GM04503 (cell line): ENCODE measurements at places on chromosomes 4 and X.

GRCh38 chr4:138959097-138959815 is 56.3 kb upstream of the NOCT start:
- no peak for DNase-seq

- DNase-seq, result no peak
Measured at GRCh38 chr4:175330652-175331051, 412.5 kb downstream of the ADAM29 start.

- DNase-seq, result no peak
Measured at GRCh38 chr4:98997166-98997565, 1.6 kb downstream of the METAP1 start.

- DNase-seq, result no peak
Measured at GRCh38 chr4:4914965-4915845, 55.7 kb downstream of the MSX1 start.

DNA sequence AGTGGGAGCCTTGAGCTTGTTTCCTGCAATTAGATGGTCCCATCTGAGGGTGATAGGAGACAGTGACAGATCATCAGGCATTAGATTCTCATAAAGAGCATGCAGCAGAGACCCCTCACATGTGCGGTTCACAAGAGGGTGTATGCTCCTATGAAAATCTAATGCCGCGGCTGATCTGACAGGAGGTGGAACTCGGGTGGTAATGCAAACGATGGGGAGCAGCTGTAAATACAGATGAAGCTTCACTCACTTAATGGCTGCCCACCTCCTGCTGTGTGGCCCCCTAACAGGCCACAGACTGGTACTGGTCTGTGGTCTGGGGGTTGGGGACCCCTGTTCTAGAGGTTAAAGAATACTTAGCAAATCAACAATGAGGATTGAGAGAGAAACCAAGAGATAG is 201.5 kb upstream of the PITX2 start:
- no peak for DNase-seq

DNA sequence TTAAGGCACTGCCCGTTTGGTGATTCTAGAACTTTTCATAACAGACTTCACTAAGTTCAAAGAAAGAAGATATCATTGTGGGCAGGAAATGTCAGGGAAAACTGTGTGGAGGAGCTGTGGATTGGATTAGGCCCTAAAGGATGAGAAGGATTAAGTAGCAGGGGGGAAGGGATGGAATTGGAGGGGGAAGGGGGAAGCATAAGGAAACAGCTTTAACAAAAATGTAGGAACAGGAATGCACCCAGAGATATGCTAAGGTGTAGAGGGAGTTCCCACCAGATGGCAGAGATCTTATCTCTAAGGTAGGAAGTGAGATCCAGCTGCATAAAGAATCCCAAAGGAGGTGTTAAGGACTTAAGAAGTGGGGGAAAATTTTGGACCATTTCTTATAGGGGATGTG is 114.5 kb downstream of the LARP7 start:
- no peak for DNase-seq

DNA sequence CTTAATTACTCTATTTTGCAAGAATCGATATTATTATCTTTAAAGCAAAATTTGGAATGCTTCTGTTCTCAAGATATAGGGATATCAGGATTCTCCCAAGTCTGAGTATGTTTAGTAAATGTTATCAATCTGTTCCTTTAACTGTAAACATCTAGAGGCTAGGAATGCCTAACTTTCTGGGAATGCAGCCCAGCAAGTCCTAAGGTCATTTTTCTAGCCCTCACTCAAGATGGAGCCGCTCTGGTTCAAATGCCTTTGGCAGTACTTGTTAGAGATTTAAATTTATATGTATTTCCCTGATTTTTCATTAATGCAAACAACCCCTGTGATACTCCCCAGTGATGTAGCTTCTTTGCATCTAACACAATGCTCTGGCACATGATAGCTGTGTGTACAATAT is 623.8 kb upstream of the LCORL start:
- no peak for DNase-seq

- no peak for DNase-seq
Measured at GRCh38 chr4:123144616-123145015, 222.2 kb upstream of the NUDT6 start.

GRCh38 chrX:34884817-34885216 is 57.8 kb upstream of the FAM47B start:
- DNase-seq, result peak; percentile 67

DNA sequence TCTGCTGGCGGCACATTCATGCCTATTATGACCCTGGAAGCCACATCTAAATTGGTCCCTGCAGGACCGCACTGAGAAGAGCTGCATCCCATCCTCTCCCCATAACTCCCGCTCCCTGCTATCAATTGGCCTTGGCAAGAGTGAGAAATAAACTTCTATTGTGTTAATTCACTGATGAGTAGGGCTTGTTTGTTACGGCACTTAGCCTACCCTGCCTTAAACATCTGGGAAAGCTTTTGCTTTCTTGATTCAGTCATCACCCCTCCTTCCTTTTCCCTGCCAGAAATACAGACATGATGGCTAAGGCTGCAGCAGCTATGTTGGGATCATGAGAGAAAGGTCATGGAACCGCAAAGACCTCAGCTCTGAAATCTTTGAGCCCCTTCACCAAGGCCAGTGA is 36.5 kb downstream of the SUPT20HL2 start:
- no peak for DNase-seq

GRCh38 chr4:87188048-87188447 is 32.4 kb downstream of the KLHL8 start:
- DNase-seq, result no peak

DNA sequence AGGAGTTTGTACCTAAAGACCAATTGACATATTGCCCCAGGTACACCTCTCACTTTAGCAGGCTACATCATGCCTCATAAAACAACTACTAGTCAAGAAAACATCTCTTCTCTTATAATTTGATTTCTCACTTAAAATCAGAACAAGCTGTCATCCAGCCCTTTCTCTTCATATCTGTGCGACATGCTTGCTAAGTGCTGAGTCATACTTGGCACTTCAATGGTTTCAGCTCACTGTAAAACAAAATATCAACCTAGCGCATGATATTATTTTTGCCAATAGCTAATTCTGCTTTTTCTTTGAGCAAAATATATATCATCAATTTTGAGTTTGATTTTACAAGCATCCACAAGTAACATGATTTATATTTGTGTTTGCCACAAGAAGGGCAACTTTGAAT is 27.9 kb upstream of the FUNDC1 start:
- no peak for DNase-seq

DNA sequence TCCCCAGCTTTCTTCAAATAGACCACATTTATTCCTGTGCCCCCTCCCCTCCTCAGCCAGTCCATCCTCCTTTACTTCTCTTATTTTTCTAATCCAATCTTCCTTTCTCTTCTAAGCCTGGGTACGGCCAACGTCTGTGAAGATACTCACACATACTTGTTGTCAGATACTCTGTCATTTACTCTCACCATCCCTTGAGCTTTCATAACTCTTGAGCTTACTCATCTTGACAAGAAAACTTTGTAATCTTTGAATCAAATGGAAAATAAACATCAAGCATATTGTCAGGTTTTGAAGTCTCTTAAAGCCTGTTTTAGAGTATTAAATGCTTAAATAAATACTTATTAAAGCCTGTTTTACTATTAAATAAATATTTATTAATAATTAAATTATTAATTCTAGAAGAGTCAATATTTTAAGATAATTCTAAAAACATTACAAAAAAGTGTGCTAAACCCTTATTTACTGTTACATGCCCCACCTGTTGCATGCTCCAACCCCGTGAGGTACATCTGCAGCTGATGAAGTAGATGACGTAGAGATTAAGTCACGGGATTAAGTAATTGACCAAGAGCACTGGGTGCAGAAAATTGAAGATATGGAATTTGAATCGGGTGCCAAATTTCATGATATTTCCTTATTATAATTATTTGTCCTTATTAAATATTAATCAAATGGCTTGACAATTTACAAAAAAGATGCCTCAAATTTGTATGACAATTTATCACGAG is 1.5 kb upstream of the TRIML2 start:
- DNase-seq, result no peak

DNA sequence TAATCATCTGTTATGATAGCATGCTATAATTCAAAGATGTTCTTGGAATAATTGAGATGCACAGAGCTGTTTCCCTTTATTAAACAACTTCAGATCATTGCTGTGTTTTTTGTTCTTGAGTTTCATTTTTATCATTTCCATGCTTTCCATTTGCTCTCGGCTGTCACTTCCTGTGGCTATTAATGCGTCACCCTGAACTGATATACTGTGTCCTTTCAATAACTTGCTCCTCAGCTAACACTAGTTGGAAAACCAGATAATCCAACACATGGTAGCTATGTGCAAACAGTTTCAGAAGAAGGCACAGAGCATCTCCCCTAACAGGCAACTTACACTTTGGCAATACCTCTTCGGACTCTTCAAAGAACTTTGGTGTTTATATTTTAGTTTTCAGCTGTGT is 376.0 kb downstream of the GBA3 start:
- no peak for DNase-seq

DNA sequence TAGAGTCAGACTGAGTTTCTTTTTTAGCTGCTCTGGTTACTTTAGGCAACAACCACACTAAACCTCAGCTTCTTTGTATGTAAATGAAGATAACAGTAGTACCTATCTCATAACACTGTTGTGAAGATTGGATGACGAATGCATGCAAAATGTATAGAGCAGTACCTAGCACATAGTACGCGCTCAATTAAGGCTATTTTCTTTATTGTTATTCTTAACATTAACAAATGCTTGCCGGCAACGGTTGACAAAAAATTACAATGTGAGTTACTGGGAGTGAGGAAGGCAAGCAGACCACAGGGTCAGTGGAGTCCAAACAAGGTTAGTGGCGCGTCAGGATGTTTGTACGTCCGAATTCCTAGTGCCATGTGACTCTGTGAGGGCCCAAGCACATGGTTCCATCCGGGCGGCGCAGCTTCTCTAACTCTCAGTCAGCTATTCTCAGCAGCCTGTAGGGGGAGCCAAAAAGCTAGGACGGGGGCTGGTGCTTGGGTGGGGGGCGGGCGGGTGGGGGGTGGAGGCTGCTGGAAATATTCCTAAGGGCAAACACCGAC is 821 bp upstream of the NALF2 start:
- no peak for DNase-seq

- DNase-seq, result no peak
Measured at GRCh38 chrX:154436983-154437752, at the start of gene GDI1. GDI1 (plus strand) TSS chrX:154437154; CDS start chrX:154437255, 101 bp downstream.

GRCh38 chr4:147927377-147928137 is 195.7 kb downstream of the ARHGAP10 start:
- DNase-seq, result no peak

- no peak for DNase-seq
Measured at GRCh38 chr4:89619206-89619962, 217.6 kb downstream of the SNCA start.

DNA sequence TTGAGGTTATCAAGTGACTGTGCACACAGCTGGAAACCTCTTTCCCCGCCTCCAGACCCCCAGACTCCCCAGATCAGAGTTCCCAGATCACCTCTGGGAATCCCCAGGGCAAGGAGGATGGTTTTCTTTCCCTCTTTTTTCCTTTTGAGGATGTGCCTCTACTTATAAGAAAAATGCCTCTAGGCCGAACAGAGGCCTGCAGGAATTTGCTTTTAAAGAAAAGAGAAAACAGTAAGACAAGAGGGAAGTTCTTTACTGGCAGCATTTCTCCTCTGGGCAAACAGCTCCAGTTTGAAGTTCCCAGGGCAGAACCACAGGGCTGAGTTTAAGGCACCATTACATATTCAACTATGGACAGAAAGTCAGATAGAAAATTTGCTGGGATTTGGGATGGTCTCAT is 837.9 kb upstream of the LCORL start:
- DNase-seq, result no peak

DNA sequence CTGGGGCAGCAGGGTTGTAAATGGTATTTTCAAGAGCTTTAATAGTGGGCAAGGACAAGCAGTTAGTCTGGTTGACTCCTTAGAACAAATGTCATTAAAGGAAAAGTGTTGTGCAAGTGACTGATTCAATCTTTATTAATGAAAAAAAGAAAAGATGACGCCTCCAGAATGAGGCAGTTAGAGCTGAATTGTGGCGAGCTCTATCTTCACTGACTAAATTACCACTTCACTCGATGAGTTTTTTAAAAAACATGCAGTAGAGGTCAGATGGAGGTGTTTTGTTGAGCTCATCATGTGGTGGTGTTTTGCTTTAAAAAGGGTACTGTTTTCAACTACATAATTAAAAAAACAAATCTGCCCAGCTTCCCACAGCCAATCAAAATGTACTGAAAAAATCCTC is 28.1 kb upstream of the TENM3 start:
- no peak for DNase-seq

DNA sequence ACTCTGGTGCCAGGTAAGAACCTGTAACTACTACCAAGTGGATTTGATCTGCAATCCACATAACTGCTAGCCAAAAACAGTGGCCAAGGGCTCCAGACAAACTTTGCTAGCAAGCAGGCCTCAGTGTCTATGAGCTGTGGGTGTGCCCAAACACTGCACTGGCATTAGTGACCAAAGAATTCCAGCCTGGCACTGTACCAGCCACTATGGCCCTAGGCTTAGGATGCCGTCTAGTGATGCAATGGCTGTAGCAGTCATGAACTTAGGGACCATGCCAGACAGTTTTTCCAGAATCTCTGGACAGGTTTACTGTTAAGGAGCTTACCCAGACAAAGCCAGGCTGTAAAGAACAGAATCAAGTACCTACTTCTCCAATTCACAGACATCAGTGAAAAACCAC is 33.7 kb upstream of the PRR27 start:
- DNase-seq, result no peak

DNA sequence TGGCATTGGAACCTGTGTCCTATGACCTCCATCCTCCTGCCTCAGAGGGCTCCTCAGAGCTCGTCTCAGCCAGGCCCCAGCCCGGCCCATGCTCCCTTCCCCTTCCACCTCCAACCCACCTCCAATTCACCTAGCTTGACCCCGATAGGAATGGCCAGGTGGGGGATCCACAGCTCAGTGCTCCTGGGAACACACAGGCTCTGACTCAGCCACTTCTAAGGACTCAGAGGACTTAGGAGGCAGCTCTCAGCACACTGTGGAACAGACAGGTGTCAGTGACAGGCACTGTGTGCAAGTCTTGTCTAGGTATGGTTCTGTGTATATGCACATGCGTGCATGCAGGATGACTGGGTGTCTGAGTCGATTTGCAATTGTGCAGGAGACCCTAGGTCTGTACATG is 44.8 kb downstream of the PJA1 start:
- no peak for DNase-seq

- DNase-seq, result no peak
Measured at GRCh38 chr4:6372649-6373525, 99.5 kb downstream of the PPP2R2C start.

DNA sequence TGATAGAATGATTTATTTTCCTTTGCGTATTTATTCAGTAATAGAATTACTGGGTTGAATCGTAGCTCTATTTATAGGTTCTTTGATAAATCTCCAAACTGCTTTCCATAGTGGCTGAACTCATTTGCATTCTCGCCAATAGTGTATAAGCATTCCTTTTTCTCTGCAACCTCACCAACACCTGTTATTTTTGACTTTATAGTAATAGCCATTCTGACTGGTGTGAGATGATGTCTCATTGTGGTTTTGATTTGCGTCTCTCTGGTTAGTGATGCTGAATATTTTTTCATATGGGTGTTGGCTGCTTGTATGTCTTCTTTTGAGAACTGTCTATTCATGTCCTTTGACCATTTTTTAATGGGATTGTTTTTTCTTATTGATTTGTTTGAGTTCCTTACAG is 160.7 kb downstream of the MID1IP1 start:
- no peak for DNase-seq

- DNase-seq, result no peak
Measured at GRCh38 chrX:17743913-17744312, 6.6 kb downstream of the SCML1 start.

GRCh38 chr4:123025398-123025797 is 103.0 kb upstream of the NUDT6 start:
- no peak for DNase-seq

GRCh38 chrX:39477762-39478120 is 620.0 kb downstream of the BCOR start:
- DNase-seq, result no peak

- no peak for DNase-seq
Measured at GRCh38 chr4:13872955-13873354, 245.4 kb upstream of the BOD1L1 start.
